ENCODE measurements at places on chromosomes 16 and 17. TPM values are rescaled to one million over a fixed set of nuclear protein-coding genes. Genes with fewer than 3 reads are reported as not detected.
A peak's percentile ranks its signal among the peaks of the same experiment; 100 is the strongest.

- H3K4me1 ChIP-seq = peaks cover 7% of the 10 kb centered on the region
- no peak for DNase-seq
- no peak overlapping the region for H3K4me3 ChIP-seq
- no peak overlapping the region for H3K27ac ChIP-seq
- peaks cover 9% of the 10 kb centered on the region for H3K27me3 ChIP-seq
These were observed 31.4 kb downstream of the MYO15A start for GRCh38 chr17:18139949-18140348.

DNA sequence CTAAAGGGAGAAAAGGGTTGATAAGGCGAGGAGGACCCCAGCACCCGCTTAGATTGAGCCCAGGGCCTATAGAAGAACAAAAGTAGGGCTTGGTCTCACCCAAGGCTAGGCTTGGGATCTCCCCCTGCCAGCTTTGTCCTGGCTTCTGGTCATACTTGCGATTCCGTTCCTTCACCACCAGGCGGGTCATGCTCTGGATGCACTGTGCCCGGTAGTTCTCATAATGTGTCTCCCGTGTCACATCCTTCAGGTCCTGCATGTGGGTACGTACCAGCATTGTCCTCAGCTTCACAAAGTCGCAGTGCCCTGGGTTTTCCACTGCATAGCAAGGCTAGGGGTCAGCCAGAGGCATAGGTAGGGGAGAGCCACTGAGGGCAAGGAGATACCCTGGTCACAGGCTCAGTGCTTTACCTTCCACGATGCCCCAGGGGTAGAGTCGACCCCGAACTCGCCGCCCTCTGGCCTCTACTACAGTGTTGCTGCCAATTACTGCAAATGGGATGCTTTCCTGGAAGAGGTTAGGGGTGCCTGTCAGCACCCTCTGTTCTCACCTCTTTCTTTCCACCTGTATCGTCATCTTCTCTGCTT, 6.5 kb upstream of the MTMR4 start:
- DNase-seq = no peak
- no peaks in the 10 kb centered on the region for H3K27me3 ChIP-seq
- H3K27ac ChIP-seq = no peak overlapping the region
- H3K4me3 ChIP-seq = peak overlapping the region; percentile 60
- H3K36me3 ChIP-seq = no peaks in the 10 kb centered on the region

DNA sequence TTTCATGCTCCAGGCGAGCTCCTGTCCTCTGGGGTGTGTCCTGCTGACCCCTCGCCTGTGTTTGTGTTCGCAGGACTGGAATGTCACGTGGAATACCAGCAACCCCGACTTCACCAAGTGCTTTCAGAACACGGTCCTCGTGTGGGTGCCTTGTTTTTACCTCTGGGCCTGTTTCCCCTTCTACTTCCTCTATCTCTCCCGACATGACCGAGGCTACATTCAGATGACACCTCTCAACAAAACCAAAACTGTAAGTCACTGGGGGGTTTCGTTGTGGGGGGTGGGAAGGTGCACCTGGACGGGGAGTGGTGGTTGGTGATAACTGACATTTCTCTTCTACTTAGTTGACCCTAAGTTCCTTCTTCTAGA, 58.3 kb downstream of the ABCC1 start:
- H3K27ac ChIP-seq = peak overlapping the region; percentile 100
- H3K4me3 ChIP-seq = peak overlapping the region; percentile 87
- no peaks in the 10 kb centered on the region for H3K27me3 ChIP-seq
- H3K36me3 ChIP-seq = peaks cover 9% of the 10 kb centered on the region

GRCh38 chr16:49704586-49705155, 151.2 kb downstream of the ZNF423 start:
- no peak overlapping the region for H3K27ac ChIP-seq
- no peaks in the 10 kb centered on the region for H3K4me1 ChIP-seq
- no peaks in the 10 kb centered on the region for H3K27me3 ChIP-seq
- no peak for DNase-seq
- H3K4me3 ChIP-seq = no peak overlapping the region

- no peak for DNase-seq
- H3K27me3 ChIP-seq = no peaks in the 10 kb centered on the region
- peaks cover 33% of the 10 kb centered on the region for H3K4me1 ChIP-seq
- peak overlapping the region; percentile 96 for H3K4me3 ChIP-seq
These were observed 428 bp downstream of the PHF12 start for GRCh38 chr17:28950752-28951427.

DNA sequence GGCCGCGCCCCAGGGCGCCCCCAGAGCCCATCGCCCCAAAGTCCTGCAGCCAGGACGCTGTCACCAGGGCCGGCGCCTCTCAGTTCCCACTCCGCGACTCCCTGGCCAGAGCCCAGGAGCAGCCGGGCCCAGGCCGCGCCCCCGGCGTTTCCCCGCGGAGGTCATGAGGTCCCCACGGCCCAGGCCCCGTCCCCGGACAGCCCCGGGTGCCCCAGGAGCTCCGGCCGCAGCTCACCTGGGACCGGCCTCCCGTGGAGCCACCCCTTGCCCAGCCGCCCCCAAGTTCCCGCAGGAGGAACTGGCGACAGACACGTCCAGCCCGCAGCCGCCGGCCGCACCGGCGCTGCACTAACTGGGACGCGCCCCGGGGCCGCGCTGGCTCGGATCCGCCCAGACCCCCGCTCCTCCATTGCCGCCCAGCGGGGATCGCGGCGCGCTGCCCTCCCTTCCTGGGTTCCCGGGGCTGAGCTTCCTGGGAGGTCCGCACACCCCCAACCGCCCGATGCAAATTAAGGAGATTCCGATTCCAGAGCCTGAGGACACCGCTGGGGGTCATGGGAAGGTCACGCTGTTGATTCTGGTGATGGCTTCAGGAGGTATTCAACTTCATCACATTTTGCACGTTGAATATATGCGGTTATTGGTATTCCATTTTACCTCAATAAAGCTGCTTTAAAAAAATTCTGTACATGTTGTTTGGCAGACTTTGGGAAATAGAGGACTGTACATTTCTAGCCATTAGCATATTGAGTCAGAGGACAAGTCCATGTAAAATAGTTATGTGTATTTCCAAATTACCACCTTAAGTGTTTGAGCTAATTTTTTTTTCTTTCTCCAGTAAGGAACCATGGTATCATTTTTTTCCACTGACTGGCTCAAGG, 9.9 kb downstream of the AHSP start:
- H3K36me3 ChIP-seq = no peaks in the 10 kb centered on the region
- H3K27me3 ChIP-seq = peaks cover 49% of the 10 kb centered on the region
- peaks cover 3% of the 10 kb centered on the region for H3K4me1 ChIP-seq
- DNase-seq = no peak

The KRT32 gene
- polyA plus RNA-seq = not detected

DNA sequence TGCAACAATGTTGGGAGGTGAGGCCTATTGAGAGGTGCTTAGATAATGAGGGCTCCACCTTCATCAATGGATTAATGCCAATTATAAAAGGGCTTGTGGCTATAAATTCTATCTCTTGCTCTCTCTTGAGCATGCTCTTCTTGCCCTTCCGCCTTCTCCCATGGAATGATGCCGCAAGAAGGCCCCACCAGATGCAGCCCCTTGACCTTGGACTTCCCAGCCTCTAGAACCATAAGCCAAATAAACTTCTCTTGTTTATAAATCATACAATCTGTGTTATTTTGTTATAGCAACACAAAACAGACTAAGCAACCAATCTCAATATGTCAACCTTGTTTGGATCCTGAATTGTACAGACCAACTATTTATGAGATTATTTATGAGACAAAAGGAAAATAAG, 20.0 kb downstream of the MYH10 start:
- H3K27me3 ChIP-seq = peaks cover 3% of the 10 kb centered on the region
- DNase-seq = no peak
- no peak overlapping the region for H3K4me3 ChIP-seq

- H3K27ac ChIP-seq = no peak overlapping the region
- DNase-seq = no peak
- no peaks in the 10 kb centered on the region for H3K4me1 ChIP-seq
- peaks cover 34% of the 10 kb centered on the region for H3K36me3 ChIP-seq
These were observed 145.5 kb upstream of the PMFBP1 start for GRCh38 chr16:72317446-72317845.

GRCh38 chr16:79150151-79150550, 450.4 kb downstream of the MAF start:
- H3K27ac ChIP-seq = no peak overlapping the region
- no peak for DNase-seq
- H3K4me3 ChIP-seq = no peak overlapping the region
- H3K27me3 ChIP-seq = no peaks in the 10 kb centered on the region
- no peaks in the 10 kb centered on the region for H3K4me1 ChIP-seq

The CLEC19A gene
- not detected for polyA plus RNA-seq

- H3K27ac ChIP-seq = peak overlapping the region; percentile 99
- H3K36me3 ChIP-seq = peaks cover 4% of the 10 kb centered on the region
- peak overlapping the region; percentile 100 for H3K4me3 ChIP-seq
- H3K27me3 ChIP-seq = peaks cover 29% of the 10 kb centered on the region
These were observed 683 bp upstream of the PSMB3 start for GRCh38 chr17:38751808-38752307.

DNA sequence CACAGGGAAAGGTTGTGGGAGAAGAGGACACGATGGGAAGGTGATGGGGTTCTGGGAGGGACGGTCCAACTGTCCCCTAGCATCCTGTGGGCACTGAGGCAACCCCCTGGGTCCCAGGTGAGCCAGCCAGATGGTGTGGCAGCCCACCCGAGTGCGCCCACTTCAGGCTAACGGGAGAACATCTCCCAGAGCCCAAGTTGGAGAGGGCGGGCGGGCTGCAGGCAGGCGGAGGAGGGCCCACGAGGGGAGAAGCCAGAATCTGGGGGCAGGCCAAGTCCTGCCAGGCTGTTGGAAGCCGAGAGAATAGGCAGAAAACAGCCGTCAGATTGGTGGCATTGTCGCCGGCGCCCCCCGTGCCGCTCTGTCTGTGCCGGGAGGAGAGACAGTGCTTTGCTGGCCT, 13.8 kb upstream of the ABCC3 start:
- H3K27me3 ChIP-seq = peaks cover 55% of the 10 kb centered on the region
- no peaks in the 10 kb centered on the region for H3K36me3 ChIP-seq
- no peak for DNase-seq

The SHPK gene
- polyA plus RNA-seq = 7.2 TPM

GRCh38 chr16:86806838-86807351, 228.5 kb downstream of the FOXL1 start:
- peaks cover 13% of the 10 kb centered on the region for H3K27me3 ChIP-seq
- H3K36me3 ChIP-seq = no peaks in the 10 kb centered on the region
- no peak overlapping the region for H3K4me3 ChIP-seq
- H3K27ac ChIP-seq = no peak overlapping the region
- no peaks in the 10 kb centered on the region for H3K4me1 ChIP-seq

The KRT25 gene
- not detected for polyA plus RNA-seq

Measured in naive B cell (primary cell).